Thoracic aorta (tissue), 2 donors: ENCODE measurements at places on chromosomes 13 and 19.

DNA sequence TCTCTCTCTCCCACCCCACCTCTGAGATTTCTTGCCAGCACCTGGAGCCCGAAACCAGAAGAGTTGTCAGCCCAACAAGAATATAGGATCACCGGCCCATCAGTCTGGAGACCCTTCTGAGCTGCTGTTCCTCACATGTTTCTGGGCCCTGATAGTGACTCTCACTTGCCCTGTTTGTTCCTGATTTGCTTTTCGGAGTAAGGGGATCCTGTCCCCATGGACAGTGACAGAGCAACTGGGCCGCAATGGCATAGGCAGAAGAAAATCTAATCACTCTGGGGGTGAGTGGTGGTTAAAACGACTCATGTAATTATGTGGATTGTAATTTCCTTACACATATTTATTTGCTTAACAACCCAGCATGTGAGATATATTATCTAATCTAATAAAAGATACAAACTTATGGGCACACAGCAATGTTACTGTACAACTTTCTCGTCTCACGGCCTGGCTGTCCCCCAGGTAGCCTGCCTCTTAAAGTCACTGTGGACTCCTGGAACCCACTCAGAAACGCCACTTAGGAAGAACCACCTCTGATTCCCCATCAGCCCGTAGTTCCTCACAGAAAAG is 663 bp upstream of the SMAD9 start:
- no peaks in the 10 kb centered on the region for H3K27me3 ChIP-seq
- peak overlapping the region; percentile 80 for H3K27ac ChIP-seq
- H3K4me3 ChIP-seq: peak overlapping the region; percentile 91

- H3K27me3 ChIP-seq: no peaks in the 10 kb centered on the region
- no peak for DNase-seq
- no peak overlapping the region for H3K4me3 ChIP-seq
- peaks cover 8% of the 10 kb centered on the region for H3K4me1 ChIP-seq
- no peak overlapping the region for H3K27ac ChIP-seq
Observed at GRCh38 chr19:35609851-35610353, 2.6 kb upstream of the HAUS5 start.

DNA sequence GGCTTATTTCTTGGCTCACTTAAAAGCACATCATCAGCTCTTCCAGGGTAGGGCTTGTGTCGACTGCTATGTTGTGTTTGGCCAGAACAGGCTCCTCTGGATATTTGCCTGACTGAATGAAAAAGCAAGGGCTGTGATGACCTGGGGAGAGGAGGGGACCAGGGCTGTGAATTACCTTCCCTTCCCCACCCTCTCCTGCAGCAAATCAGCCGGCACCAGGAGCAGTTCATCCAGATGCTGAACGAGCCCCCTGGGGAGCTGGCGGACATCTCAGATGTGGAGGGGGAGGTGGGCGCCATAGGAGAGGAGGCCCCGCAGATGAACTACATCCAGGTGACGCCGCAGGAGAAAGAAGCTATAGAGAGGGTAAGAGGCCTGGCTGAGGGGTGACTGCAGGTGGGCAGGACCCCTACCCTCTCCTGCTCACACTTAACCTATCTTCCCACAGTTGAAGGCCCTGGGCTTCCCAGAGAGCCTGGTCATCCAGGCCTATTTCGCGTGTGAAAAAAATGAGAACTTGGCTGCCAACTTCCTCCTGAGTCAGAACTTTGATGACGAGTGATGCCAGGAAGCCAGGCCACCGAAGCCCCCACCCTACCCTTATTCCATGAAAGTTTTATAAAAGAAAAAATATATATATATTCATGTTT is 4.4 kb downstream of the GADD45GIP1 start:
- peak overlapping the region; percentile 80 for H3K27ac ChIP-seq
- peaks cover 50% of the 10 kb centered on the region for H3K4me1 ChIP-seq
- H3K27me3 ChIP-seq: no peaks in the 10 kb centered on the region
- DNase-seq: peak; percentile 40
- peaks cover 48% of the 10 kb centered on the region for H3K36me3 ChIP-seq

- no peak overlapping the region for H3K27ac ChIP-seq
- no peaks in the 10 kb centered on the region for H3K4me1 ChIP-seq
- H3K27me3 ChIP-seq: no peaks in the 10 kb centered on the region
- DNase-seq: no peak
- H3K4me3 ChIP-seq: no peak overlapping the region
- H3K36me3 ChIP-seq: no peaks in the 10 kb centered on the region
Observed at GRCh38 chr13:46536341-46536740, 16.6 kb upstream of the LRCH1 start.

- no peaks in the 10 kb centered on the region for H3K4me1 ChIP-seq
- no peaks in the 10 kb centered on the region for H3K27me3 ChIP-seq
- no peak overlapping the region for H3K4me3 ChIP-seq
Observed at GRCh38 chr13:112992931-112993680, 24.1 kb downstream of the MCF2L start.

- H3K27ac ChIP-seq: peak overlapping the region; percentile 38
- H3K4me1 ChIP-seq: peaks cover 15% of the 10 kb centered on the region
- DNase-seq: no peak
- peaks cover 80% of the 10 kb centered on the region for H3K36me3 ChIP-seq
- no peak overlapping the region for H3K4me3 ChIP-seq
- H3K27me3 ChIP-seq: no peaks in the 10 kb centered on the region
Observed at GRCh38 chr19:4449639-4450028, 8.0 kb downstream of the UBXN6 start.

DNA sequence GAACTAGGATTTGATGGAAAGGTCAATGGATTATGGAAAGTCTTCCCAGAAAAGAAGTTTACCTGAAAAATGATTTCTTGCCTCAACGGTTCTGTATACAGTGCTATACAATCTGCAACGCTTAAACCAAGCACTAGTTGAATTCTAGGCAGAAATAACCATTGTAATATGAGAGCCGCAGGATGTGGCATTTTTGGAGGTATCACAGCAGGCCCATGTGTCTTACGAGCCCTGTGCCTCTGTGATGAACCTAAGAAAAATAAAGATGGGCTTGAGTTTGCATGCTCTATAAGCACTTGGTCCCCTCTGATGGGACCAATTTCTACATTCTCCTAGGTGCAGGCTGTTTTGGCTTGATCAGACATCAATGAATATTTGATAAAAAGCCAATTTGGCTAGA is 78.7 kb upstream of the RFC3 start:
- no peaks in the 10 kb centered on the region for H3K27me3 ChIP-seq
- H3K36me3 ChIP-seq: no peaks in the 10 kb centered on the region
- no peaks in the 10 kb centered on the region for H3K4me1 ChIP-seq
- no peak overlapping the region for H3K27ac ChIP-seq
- no peak overlapping the region for H3K4me3 ChIP-seq

DNA sequence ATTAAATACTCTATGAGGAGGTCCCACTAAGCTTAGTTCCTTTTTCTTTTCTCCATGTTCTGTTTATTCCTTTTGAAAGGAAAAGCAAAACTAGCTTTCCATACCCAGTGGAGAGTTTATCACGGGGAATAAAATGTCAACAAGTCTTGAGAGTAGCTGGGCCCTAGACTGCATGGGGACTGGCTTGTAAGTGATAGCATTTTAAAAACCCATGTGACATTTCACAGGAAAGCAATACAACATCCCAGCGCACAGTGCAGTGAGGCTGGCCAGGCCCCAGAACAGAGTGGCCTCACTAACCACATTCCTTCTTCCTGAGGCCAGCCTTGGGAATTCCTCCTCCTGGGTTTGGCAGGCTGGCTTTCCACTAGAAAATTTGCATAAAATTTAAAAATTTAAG is 149.8 kb downstream of the DLEU7 start:
- H3K36me3 ChIP-seq: no peaks in the 10 kb centered on the region
- DNase-seq: no peak
- H3K27ac ChIP-seq: no peak overlapping the region
- peak overlapping the region; percentile 29 for H3K4me3 ChIP-seq
- peaks cover 23% of the 10 kb centered on the region for H3K4me1 ChIP-seq

DNA sequence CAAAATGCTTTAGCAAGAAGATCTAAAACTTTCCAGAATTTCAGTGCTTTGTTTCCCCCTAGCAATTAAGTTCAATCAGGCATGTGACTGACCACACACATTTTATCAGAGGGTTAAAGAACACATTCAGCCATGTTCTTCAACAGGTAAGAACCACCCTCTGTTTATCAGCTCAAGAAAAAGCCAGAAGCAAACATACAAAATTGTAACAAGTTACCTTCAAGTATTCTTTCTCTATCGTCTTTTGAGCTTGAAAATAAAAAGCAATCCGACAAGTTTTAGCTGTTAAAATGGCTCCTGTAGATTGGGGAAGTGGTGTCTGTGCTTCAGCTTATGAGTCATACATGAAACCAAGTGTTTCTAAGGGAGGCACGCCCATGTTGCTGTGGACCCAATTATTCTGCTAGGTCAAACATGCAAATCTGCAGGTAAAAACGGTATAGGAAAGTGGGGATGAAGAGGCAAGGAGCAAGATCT is at the start of gene ELF1:
TSS of gene ELF1 (minus strand) at position 306 of the 477 bp plus-strand sequence. CDS start 37,262 bp downstream, outside the sequence.
- H3K4me1 ChIP-seq: peaks cover 34% of the 10 kb centered on the region
- no peak for DNase-seq
- H3K27ac ChIP-seq: no peak within 1 kb of the TSS
- no peaks in the 10 kb centered on the region for H3K27me3 ChIP-seq

DNA sequence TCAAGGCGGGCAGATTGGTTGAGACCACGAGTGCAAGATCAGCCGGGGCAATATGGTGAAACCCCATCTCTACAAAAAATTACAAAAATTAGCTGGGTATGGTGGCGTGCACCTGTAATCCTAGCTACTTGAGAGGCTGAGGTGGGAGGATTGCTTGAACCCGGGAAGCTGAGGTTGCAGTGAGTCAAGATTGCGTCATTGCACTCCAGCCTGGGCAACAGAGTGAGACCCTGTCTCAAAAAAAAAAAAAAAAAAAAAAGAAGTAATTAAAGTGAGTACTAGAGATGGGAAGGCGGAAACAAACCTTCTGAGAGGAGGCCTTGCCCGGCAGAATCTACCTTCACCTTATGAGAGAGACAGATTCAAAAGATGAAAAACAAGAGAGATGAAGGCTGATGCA is 14.7 kb downstream of the NLRP9 start:
- H3K27ac ChIP-seq: no peak overlapping the region
- DNase-seq: no peak
- no peaks in the 10 kb centered on the region for H3K27me3 ChIP-seq

GRCh38 chr13:106521095-106521799 is 14.2 kb downstream of the EFNB2 start:
- H3K36me3 ChIP-seq: no peaks in the 10 kb centered on the region
- H3K27ac ChIP-seq: no peak overlapping the region
- H3K4me3 ChIP-seq: no peak overlapping the region
- no peak for DNase-seq
- peaks cover 67% of the 10 kb centered on the region for H3K4me1 ChIP-seq
- H3K27me3 ChIP-seq: no peaks in the 10 kb centered on the region

- H3K36me3 ChIP-seq: no peaks in the 10 kb centered on the region
- H3K27me3 ChIP-seq: no peaks in the 10 kb centered on the region
- peak overlapping the region; percentile 92 for H3K27ac ChIP-seq
- no peak overlapping the region for H3K4me3 ChIP-seq
- DNase-seq: no peak
Observed at GRCh38 chr19:3338541-3339181, 27.7 kb upstream of the NFIC start.

- DNase-seq: no peak
- H3K4me1 ChIP-seq: peaks cover 12% of the 10 kb centered on the region
- peaks cover 3% of the 10 kb centered on the region for H3K36me3 ChIP-seq
- H3K27me3 ChIP-seq: no peaks in the 10 kb centered on the region
- H3K27ac ChIP-seq: no peak overlapping the region
Observed at GRCh38 chr19:11735375-11735774, 3.4 kb downstream of the ZNF823 start.

- H3K27ac ChIP-seq: no peak overlapping the region
- H3K4me1 ChIP-seq: no peaks in the 10 kb centered on the region
- no peaks in the 10 kb centered on the region for H3K36me3 ChIP-seq
- no peak overlapping the region for H3K4me3 ChIP-seq
- DNase-seq: no peak
- no peaks in the 10 kb centered on the region for H3K27me3 ChIP-seq
Observed at GRCh38 chr13:102128216-102128810, 273.5 kb downstream of the FGF14 start.
